Kidney (tissue), 22 donors: ENCODE measurements at places on chromosomes 11 and 22. TPM values are rescaled to one million over a fixed set of nuclear protein-coding genes. Genes with fewer than 3 reads are reported as not detected.

- H3K27ac ChIP-seq: peak overlapping the region; percentile 99
- no peaks in the 10 kb centered on the region for H3K27me3 ChIP-seq
- H3K4me1 ChIP-seq: peaks cover 10% of the 10 kb centered on the region
- DNase-seq: peak; percentile 61
- peaks cover 49% of the 10 kb centered on the region for H3K36me3 ChIP-seq
- peak overlapping the region; percentile 97 for H3K4me3 ChIP-seq
Measured at GRCh38 chr11:65499713-65500386, 1.0 kb downstream of the MALAT1 start.

GRCh38 chr11:7672960-7673723 lies at the start of gene CYB5R2:
TSS of gene CYB5R2 (minus strand) at chr11:7673500. CDS start at chr11:7672825, 675 bp downstream.
- no peak within 1 kb of the TSS for H3K27ac ChIP-seq
- H3K4me1 ChIP-seq: peaks cover 12% of the 10 kb centered on the region
- peak within 1 kb of the TSS; percentile 37 for H3K4me3 ChIP-seq
- H3K27me3 ChIP-seq: no peaks in the 10 kb centered on the region
- peak; percentile 87 for DNase-seq

DNA sequence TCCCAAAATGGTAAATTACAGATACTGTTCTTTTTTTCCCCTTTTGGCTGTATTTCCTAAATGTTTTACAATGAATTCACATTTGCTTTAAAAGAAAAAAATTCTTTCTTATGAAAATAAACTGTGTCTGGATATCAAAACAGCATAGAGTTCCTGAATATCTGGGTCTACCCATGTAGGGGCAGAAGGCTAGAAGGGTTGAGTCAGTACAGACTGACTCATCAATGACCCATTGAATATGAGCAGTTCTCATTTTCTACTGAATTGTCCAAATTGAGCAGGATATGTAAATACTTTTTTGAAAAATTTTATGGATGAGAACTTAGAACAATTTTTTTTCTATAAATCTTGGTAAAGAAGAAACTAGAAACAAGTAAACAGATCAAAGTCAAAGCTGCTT lies 16.3 kb upstream of the C11orf87 start:
- no peaks in the 10 kb centered on the region for H3K36me3 ChIP-seq
- no peak overlapping the region for H3K4me3 ChIP-seq
- no peak for DNase-seq
- no peak overlapping the region for H3K27ac ChIP-seq
- no peaks in the 10 kb centered on the region for H3K27me3 ChIP-seq

- peaks cover 20% of the 10 kb centered on the region for H3K36me3 ChIP-seq
- H3K27ac ChIP-seq: no peak overlapping the region
- DNase-seq: no peak
- H3K4me1 ChIP-seq: no peaks in the 10 kb centered on the region
- H3K4me3 ChIP-seq: no peak overlapping the region
- H3K27me3 ChIP-seq: no peaks in the 10 kb centered on the region
Measured at GRCh38 chr22:41885516-41885915, 29.4 kb downstream of the SHISA8 start.

Gene UBE2L6
- 71.4 TPM for total RNA-seq

- H3K27ac ChIP-seq: no peak overlapping the region
- H3K4me3 ChIP-seq: no peak overlapping the region
- no peak for DNase-seq
- no peaks in the 10 kb centered on the region for H3K4me1 ChIP-seq
Measured at GRCh38 chr11:91846649-91847048, 378.0 kb upstream of the FAT3 start.

- DNase-seq: no peak
- H3K4me3 ChIP-seq: no peak overlapping the region
- H3K27ac ChIP-seq: no peak overlapping the region
- H3K4me1 ChIP-seq: no peaks in the 10 kb centered on the region
- no peaks in the 10 kb centered on the region for H3K36me3 ChIP-seq
Measured at GRCh38 chr11:126478466-126478865, 123.0 kb downstream of the ST3GAL4 start.

DNA sequence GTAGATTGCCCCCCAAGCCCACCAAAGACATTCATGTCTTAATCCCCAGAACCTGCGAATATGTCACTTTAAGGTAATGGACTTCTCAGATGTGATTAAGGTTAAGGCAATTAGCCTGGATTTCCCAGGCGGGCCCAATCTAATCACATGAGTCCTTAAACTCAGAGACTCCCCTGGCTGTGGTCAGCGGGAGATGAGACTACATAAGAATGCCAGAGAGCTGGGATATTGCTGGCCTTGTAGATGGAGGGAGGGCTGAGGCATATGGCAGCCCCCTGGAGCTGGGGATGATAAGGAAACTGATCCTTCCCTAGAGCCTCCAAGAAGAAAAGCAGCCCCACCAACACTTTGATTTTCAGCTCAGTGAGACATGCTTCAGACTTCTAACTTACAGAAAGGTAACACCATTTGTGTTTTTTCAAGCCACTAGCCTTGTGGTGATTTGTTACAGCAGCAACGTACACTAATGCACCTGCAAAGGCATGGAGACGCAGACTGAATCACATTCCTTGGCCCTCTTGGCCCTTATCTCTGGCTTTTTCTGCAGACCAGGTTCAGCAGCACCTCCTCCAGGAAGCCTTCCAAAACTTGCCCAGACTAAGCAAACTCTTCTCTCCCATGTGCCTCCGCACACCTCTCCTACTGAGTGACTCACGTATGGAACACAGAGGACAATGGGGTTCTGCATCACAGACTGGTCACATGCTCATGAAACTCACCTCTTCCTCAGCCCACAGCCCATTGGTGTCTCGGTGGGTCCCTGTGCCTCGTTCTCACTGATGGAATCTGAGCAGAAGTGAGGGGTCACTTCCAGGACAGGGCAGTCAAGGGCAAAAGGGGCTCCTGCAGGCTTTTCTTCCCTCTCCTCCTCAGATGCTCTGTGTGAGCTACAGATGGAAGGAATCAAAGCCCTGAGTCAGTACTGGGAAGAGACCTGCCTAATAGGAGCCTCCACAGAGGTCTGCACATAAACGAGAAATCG lies 86.3 kb upstream of the HMGXB4 start:
- no peaks in the 10 kb centered on the region for H3K36me3 ChIP-seq
- H3K27me3 ChIP-seq: no peaks in the 10 kb centered on the region
- DNase-seq: no peak
- H3K27ac ChIP-seq: no peak overlapping the region
- H3K4me3 ChIP-seq: no peak overlapping the region

DNA sequence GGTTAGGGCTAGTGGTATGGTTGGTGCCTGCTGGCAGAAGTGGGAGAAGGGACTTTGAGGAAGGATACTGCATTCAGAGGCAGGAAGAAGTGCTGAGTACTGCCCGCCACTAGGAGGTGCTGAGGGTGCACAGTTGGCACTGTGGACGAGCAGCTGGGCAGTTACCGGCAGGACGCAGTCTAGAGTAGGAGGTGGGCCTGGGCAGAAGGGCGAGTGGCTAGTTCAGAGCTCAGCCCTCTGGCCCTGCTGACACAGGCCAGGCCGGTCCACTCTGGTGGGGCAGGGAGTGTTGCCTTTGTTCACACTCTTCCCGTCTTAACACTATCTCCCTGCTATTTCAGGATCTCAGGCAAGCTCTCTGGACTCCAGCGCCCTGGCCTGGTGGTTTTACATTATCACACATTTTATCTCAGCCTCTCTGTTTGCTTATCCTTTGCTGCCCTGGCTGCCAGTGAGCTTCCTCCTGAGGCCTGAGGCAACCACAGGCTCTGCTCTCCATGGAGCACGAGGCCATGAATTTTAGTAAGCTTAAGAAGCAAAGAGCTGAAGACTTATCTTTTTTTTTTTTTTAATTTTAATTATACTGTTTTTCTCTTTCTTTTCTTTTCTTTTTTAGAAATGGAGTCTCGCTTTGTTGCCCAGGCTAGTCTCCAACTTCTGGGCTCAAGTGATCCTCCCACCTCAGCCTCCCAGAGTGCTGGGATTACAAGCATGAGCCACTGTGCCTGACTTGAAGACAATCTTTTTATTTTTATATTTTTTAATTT lies 26.9 kb downstream of the SNAP29 start:
- H3K4me1 ChIP-seq: peaks cover 4% of the 10 kb centered on the region
- H3K36me3 ChIP-seq: peaks cover 23% of the 10 kb centered on the region
- peak; percentile 86 for DNase-seq
- H3K4me3 ChIP-seq: peak overlapping the region; percentile 7

Gene GPHA2
- total RNA-seq: not detected

DNA sequence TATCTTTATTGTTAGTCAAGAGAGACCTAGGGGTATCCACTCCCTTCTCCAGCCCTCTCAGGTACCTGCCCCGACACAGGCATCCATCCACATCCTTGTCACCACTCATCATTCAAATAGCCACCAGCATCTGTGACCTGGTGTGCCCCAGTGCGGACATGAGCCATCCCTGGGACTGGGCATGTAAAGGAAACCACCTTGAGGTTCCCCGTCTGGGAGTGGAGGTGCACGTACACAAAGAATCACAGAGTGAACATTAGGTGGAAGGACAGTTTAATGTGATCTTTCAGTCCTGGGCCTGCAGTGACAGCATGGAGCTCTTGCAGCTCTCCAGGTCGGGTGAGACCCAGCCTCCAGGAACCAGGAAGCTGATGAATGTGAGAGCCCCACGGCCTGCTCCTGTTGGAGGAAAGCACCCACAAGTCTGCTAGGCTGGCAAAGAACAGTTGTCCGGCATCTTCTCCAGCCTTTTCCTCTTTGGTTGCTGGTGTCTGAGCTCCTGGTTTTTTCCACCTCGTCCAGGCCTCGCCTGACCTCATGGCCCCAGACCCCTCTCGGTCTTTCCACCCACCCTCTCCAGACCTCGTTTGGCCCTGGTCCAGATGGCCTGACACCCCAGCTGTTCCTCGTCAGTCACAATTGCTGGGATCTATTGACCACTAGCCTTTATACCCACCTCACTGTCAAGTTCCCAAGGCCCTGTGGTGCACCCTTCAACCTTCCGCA lies 16.5 kb downstream of the PSMD13 start:
- H3K36me3 ChIP-seq: peaks cover 6% of the 10 kb centered on the region
- H3K27me3 ChIP-seq: no peaks in the 10 kb centered on the region
- no peak overlapping the region for H3K4me3 ChIP-seq
- H3K4me1 ChIP-seq: no peaks in the 10 kb centered on the region
- DNase-seq: no peak
- H3K27ac ChIP-seq: no peak overlapping the region

- H3K36me3 ChIP-seq: no peaks in the 10 kb centered on the region
- H3K27me3 ChIP-seq: no peaks in the 10 kb centered on the region
- DNase-seq: no peak
- no peak overlapping the region for H3K4me3 ChIP-seq
- no peak overlapping the region for H3K27ac ChIP-seq
Measured at GRCh38 chr11:86717817-86718501, 45.5 kb upstream of the ME3 start.

GRCh38 chr22:43996170-43996980 lies 27.7 kb upstream of the PARVB start:
- peaks cover 49% of the 10 kb centered on the region for H3K36me3 ChIP-seq
- no peak overlapping the region for H3K27ac ChIP-seq
- no peaks in the 10 kb centered on the region for H3K4me1 ChIP-seq
- DNase-seq: peak; percentile 78
- H3K4me3 ChIP-seq: peak overlapping the region; percentile 26

Gene POLR2F
- total RNA-seq: 57.9 TPM

DNA sequence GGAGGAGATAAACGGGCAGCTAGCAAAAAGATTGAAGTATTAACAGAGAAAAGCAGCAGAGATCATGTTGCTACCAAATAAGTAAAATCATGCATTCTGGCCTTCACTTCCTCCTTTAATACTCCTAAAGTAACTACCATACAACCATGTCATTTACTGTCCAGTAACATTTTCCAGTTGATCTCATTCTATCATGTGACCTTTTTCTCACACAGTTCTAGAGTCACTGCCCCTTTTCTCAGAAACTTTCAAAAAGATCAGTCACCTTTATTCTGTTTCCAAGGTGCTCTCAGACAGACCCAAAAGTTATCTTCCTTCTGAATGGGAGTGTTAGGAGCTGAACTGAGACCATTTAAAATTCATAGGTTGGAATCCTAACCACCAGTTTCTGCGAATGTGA lies 984.4 kb downstream of the FAM181B start:
- no peaks in the 10 kb centered on the region for H3K27me3 ChIP-seq
- no peaks in the 10 kb centered on the region for H3K36me3 ChIP-seq
- no peak overlapping the region for H3K4me3 ChIP-seq
- H3K4me1 ChIP-seq: no peaks in the 10 kb centered on the region
